ENCODE measurements at places on chromosomes 5 and 9.

GRCh38 chr5:148454576-148454975 is 70.8 kb downstream of the FBXO38 start:
- DNase-seq: no peak

- no peak for DNase-seq
Measured at GRCh38 chr5:142901476-142902185, 131.5 kb downstream of the ARHGAP26 start.

- DNase-seq: no peak
Measured at GRCh38 chr9:127457191-127457878, 6.0 kb downstream of the LRSAM1 start.

- DNase-seq: no peak
Measured at GRCh38 chr5:93044859-93045666, 536.0 kb downstream of the NR2F1-AS1 start.

DNA sequence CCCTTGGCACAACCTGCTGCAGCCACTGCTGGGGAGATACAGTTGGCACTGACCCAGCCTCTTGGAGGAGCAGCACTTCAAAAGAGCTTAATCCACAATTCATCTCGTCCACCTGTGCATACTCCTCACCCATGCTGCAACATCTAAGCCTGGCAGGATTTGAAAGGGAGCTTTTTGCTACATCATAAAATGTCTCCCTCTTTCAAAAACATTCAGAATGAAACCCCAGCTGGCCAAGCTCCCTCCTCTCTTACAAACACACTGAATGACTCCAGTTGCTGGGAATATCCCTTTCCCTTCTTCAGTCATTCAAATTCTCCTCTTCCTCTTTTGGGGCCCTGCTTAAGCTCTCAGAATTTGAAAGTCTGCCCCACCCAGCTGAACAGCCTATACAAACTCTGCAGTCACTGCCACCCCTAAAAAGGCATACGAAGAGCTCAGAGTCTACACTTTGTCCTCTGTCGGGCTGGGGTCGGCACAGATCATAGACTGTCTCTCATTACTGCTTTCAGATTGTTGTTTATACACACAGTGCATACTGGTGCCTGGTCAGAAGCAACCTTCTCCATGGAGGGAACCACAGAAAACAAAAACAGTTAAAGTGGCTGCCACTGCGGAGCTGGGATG is 8.8 kb upstream of the C5orf15 start:
- DNase-seq: no peak

DNA sequence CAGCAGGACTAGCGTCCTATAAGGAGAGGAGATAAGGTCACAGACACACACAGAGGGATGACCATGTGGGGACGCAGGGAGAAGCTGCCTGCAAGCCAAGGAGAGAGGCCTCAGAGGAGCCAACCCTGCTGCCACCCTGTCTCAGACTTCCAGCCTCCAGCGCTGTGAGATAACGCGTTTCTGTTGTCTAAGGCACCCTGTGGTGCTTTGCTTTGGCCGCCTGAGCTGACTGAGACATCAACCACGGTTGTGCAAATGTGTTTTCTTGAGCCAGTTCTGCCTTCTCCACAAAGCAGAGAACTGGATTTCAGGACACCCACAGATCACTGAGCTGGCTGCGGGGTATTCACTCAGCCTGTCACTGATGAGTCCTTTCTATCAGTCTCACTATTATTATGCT is 149.1 kb downstream of the NXNL2 start:
- no peak for DNase-seq

DNA sequence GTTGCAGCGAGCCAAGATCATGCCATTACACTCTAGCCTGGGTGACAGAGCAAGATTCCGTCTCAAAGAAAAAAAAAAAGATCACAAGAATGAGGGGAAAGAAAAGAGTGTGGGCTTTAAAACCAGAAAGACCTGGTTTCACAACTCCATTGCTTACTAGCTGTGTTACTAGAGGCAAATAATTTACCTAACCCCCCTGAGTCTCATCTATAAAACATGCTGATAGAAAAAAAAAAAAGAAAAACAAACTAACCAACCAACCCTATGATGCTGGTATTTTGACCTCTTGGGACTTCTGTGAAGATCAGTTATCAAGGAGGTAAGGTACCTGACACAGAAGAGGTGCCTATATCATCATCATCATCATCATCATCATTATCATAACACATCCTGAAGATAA is 60.2 kb upstream of the UBTD2 start:
- DNase-seq: no peak

GRCh38 chr9:107351382-107352045 is 68.4 kb downstream of the RAD23B start:
- DNase-seq: no peak
